ENCODE measurements at places on chromosomes 5 and 9. TPM values are rescaled to one million over a fixed set of nuclear protein-coding genes. Genes with fewer than 3 reads are reported as not detected.

GRCh38 chr9:35907711-35908503 lies 1.4 kb upstream of the SPAAR start:
- peak overlapping the region; percentile 97 for H3K27ac ChIP-seq
- peak overlapping the region; percentile 47 for H3K4me3 ChIP-seq
- H3K27me3 ChIP-seq = no peaks in the 10 kb centered on the region
- no peaks in the 10 kb centered on the region for H3K36me3 ChIP-seq
- peak; percentile 75 for DNase-seq
- H3K4me1 ChIP-seq = peaks cover 69% of the 10 kb centered on the region

Gene KCNN2
- 0.20 TPM for total RNA-seq

- H3K27me3 ChIP-seq = no peaks in the 10 kb centered on the region
- H3K4me3 ChIP-seq = no peak overlapping the region
- H3K36me3 ChIP-seq = peaks cover 29% of the 10 kb centered on the region
- no peak for DNase-seq
- H3K27ac ChIP-seq = no peak overlapping the region
- no peaks in the 10 kb centered on the region for H3K4me1 ChIP-seq
These were observed 86.3 kb downstream of the UBE2R2 start for GRCh38 chr9:33903157-33903780.

GRCh38 chr5:370311-370958 lies 48.9 kb downstream of the AHRR start:
- DNase-seq = no peak
- H3K27me3 ChIP-seq = no peaks in the 10 kb centered on the region
- no peak overlapping the region for H3K4me3 ChIP-seq
- no peaks in the 10 kb centered on the region for H3K36me3 ChIP-seq
- H3K4me1 ChIP-seq = no peaks in the 10 kb centered on the region

- H3K4me1 ChIP-seq = no peaks in the 10 kb centered on the region
- no peaks in the 10 kb centered on the region for H3K27me3 ChIP-seq
- no peak for DNase-seq
- H3K27ac ChIP-seq = peak overlapping the region; percentile 75
- H3K4me3 ChIP-seq = no peak overlapping the region
These were observed 109.2 kb downstream of the FBXL7 start for GRCh38 chr5:15609076-15609725.

- no peak overlapping the region for H3K27ac ChIP-seq
- no peaks in the 10 kb centered on the region for H3K36me3 ChIP-seq
- H3K27me3 ChIP-seq = no peaks in the 10 kb centered on the region
These were observed 656.5 kb downstream of the TLE1 start for GRCh38 chr9:81032831-81033230.

- H3K4me1 ChIP-seq = peaks cover 8% of the 10 kb centered on the region
- no peaks in the 10 kb centered on the region for H3K36me3 ChIP-seq
- no peak overlapping the region for H3K4me3 ChIP-seq
- no peaks in the 10 kb centered on the region for H3K27me3 ChIP-seq
These were observed 73.9 kb downstream of the ACTBL2 start for GRCh38 chr5:57408714-57409113.

Gene NIM1K
- 2.0 TPM for total RNA-seq

- no peaks in the 10 kb centered on the region for H3K27me3 ChIP-seq
- no peaks in the 10 kb centered on the region for H3K4me1 ChIP-seq
- DNase-seq = no peak
- H3K36me3 ChIP-seq = no peaks in the 10 kb centered on the region
- no peak overlapping the region for H3K27ac ChIP-seq
These were observed 104.5 kb downstream of the STK32A start for GRCh38 chr5:147339313-147339712.

GRCh38 chr5:59569608-59570334 lies 323.8 kb downstream of the PDE4D start:
- no peak for DNase-seq
- H3K27ac ChIP-seq = no peak overlapping the region
- H3K36me3 ChIP-seq = no peaks in the 10 kb centered on the region
- no peaks in the 10 kb centered on the region for H3K27me3 ChIP-seq

GRCh38 chr9:34988218-34989002 lies 1.1 kb upstream of the DNAJB5 start:
- peak overlapping the region; percentile 71 for H3K4me3 ChIP-seq
- H3K27ac ChIP-seq = peak overlapping the region; percentile 80
- no peaks in the 10 kb centered on the region for H3K27me3 ChIP-seq
- H3K36me3 ChIP-seq = no peaks in the 10 kb centered on the region

Gene PLCXD3
- 2.1 TPM for total RNA-seq

DNA sequence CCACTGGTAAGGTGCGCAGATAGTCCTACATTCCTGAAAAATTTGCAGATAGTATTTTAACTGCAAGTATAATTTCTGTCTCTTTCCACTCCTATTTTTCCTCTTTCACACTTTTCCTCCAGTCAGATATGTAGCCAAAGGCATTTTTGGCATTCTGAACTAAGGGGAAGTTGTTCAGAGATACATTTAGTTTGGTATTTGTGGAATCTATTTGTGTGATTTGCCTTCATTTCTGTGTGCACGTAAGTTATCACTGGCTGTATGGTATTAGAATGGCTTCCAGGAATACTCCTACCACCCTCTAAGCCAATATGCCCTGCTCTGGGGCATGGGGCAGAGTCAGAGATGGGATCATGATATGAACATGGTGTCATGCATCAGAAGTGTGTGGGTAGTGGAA lies 45.8 kb upstream of the GRAMD2B start:
- no peak overlapping the region for H3K4me3 ChIP-seq
- H3K27ac ChIP-seq = no peak overlapping the region
- H3K27me3 ChIP-seq = no peaks in the 10 kb centered on the region
- no peaks in the 10 kb centered on the region for H3K4me1 ChIP-seq
- no peaks in the 10 kb centered on the region for H3K36me3 ChIP-seq

GRCh38 chr9:8179381-8180053 lies 379.9 kb upstream of the DMAC1 start:
- no peaks in the 10 kb centered on the region for H3K4me1 ChIP-seq
- no peak overlapping the region for H3K27ac ChIP-seq
- H3K4me3 ChIP-seq = no peak overlapping the region
- H3K36me3 ChIP-seq = no peaks in the 10 kb centered on the region
- no peaks in the 10 kb centered on the region for H3K27me3 ChIP-seq

DNA sequence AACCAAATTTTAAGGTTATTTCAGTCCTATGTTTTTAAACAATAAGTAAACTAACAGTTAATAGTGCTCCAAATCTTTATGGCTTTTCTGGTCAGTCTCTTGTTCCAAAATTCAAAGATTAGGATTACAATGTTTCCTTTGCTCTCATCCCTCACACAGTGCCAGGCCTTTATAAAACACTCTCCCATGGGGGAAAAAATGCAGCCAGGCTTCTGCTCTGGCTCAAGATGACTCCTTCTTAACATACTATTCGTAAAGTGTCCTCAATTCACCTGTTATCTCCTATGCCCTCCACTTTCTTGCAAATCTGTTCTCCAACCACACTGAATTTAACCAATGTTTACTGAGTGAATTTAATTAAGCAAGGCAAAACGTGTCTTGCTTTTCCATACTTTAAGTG lies 1.4 kb downstream of the CEP120 start:
- H3K4me3 ChIP-seq = peak overlapping the region; percentile 86
- H3K27ac ChIP-seq = peak overlapping the region; percentile 89
- peaks cover 17% of the 10 kb centered on the region for H3K4me1 ChIP-seq
- no peaks in the 10 kb centered on the region for H3K27me3 ChIP-seq

GRCh38 chr9:36964791-36965190 lies 69.3 kb downstream of the PAX5 start:
- H3K27ac ChIP-seq = no peak overlapping the region
- no peaks in the 10 kb centered on the region for H3K4me1 ChIP-seq
- DNase-seq = no peak
- no peaks in the 10 kb centered on the region for H3K36me3 ChIP-seq

DNA sequence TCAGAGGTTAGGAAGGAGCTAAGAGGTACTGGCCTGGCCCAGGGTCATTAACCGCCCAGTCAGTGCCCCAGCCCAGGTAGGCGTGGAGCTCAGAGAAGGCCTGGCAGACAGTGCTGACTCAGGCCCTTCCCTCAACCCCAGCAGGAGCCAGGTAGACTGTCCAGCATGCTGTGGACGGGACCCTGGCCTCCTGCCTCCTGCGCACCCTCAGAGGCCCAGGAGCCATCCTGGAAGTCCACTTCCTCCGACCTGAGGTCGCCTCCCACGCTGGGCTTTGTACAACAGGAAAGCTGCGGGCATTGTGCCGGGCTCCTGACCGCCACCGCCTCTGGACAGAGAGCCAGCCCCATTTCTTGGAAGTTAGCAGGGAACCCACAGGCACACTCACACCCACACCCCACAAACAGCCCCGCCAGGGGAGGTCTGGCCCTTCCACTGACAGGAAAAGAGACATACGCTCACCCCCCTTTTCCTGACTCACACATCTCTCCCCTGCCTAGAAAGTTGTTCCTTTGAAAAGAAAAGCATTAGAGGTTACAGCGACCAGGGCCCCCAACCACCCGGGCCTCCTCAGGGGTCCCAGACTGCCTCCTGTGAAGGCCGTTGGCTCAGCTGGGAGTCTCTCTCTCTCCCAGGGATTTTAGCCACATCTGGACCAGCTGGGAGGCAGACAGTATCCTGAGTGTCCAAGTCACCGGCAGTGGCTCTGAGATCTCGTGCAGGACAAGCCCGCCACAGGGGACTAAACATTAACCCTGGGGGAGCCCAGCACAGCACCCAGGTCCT lies 7.7 kb downstream of the RALGDS start:
- H3K4me3 ChIP-seq = no peak overlapping the region
- peaks cover 39% of the 10 kb centered on the region for H3K36me3 ChIP-seq
- H3K27ac ChIP-seq = peak overlapping the region; percentile 75
- peaks cover 70% of the 10 kb centered on the region for H3K4me1 ChIP-seq
- H3K27me3 ChIP-seq = no peaks in the 10 kb centered on the region

Gene BTNL8
- not detected for total RNA-seq

Gene MYO10
- 30.6 TPM for total RNA-seq

Gene KIF4B
- not detected for total RNA-seq

Gene PCDHGB2
- total RNA-seq = 9.2 TPM

- peak overlapping the region; percentile 56 for H3K27ac ChIP-seq
- no peaks in the 10 kb centered on the region for H3K36me3 ChIP-seq
- no peaks in the 10 kb centered on the region for H3K27me3 ChIP-seq
These were observed 24.6 kb downstream of the PIK3R1 start for GRCh38 chr5:68240202-68240601.

- no peak overlapping the region for H3K4me3 ChIP-seq
- H3K27me3 ChIP-seq = no peaks in the 10 kb centered on the region
These were observed 51.6 kb upstream of the DPYSL3 start for GRCh38 chr5:147561435-147561834.

GRCh38 chr9:93673021-93673838 lies 96.8 kb downstream of the PHF2 start:
- no peak overlapping the region for H3K27ac ChIP-seq
- peaks cover 4% of the 10 kb centered on the region for H3K36me3 ChIP-seq
- H3K4me1 ChIP-seq = no peaks in the 10 kb centered on the region
- no peak for DNase-seq
- H3K4me3 ChIP-seq = no peak overlapping the region
- no peaks in the 10 kb centered on the region for H3K27me3 ChIP-seq

GRCh38 chr5:176190886-176191755 lies 47.1 kb upstream of the SIMC1 start:
- H3K4me3 ChIP-seq = no peak overlapping the region
- no peak overlapping the region for H3K27ac ChIP-seq
- H3K36me3 ChIP-seq = no peaks in the 10 kb centered on the region
- DNase-seq = no peak
- peaks cover 16% of the 10 kb centered on the region for H3K27me3 ChIP-seq
- H3K4me1 ChIP-seq = no peaks in the 10 kb centered on the region

DNA sequence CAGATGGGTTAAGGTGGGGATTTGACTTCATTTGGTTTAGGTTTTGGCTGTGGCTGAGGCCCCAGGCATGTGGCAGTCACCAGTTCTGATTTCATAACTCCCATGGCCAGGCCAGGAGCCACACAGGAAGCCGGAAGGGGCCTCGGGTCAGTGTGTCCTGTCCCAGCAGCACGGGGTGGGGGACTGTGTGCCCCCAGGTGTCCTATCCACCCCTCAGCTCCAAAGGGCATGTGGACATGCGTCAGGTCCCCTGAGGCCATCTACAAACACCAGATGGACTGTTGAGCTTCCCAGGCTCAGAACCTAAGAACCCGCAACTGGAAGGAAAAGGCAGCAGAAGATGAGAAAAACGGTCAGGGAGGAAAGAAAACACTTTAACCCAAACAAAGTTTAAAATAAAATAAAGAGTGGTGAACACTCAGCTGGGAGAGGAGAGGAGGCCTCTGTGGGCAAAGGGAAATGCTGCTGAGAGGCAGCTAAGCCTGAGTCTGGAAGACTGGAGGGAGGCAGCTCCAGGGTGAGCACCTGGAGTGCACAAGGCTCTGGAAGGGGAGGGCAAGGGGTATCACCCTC lies 260.8 kb downstream of the AUH start:
- no peaks in the 10 kb centered on the region for H3K36me3 ChIP-seq
- H3K4me1 ChIP-seq = peaks cover 24% of the 10 kb centered on the region
- DNase-seq = peak; percentile 65
- no peaks in the 10 kb centered on the region for H3K27me3 ChIP-seq
- H3K4me3 ChIP-seq = no peak overlapping the region
- peak overlapping the region; percentile 82 for H3K27ac ChIP-seq

DNA sequence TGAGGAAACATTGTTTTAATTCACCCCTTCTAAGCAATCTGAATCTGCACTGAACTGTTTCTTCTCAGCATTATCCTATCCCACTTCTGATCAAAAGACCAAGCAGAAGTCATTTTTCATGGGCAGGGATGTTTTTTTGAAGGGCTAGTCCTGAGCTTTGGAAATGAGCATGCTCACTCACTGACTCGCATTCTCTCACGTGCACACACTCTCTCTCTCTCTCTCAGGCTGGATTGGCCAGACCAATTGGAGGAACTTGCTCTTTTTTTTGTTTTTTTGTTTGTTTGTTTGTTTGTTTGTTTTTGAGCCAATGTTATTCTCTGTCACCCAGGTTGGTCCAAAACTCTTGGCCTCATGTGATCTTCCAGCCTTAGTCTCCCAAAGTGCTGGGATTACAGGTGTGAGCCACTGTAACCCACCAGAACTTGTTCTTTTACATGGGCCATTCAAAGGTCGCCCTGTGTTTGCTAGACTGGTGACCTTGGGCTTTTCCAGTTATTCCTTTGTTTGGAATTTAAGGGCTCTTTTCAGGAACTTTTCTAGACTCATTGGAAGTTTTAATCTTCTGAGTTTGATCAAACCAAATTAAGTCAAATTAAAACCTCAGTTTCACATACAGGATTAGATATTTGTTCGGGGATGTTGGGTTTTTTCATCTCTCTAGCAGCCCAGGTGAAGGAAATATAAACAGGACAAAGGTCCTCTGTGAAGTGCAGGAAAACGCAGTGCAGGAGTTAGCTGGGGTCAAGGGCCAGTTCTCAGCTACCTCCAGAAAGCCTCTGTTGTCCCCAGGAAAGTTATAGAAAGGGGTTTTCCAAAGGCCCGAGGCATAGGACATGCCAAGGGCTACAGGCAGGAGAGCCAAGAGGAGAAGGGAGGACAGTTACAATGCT lies 13.1 kb downstream of the FAXDC2 start:
- no peak overlapping the region for H3K4me3 ChIP-seq
- no peaks in the 10 kb centered on the region for H3K27me3 ChIP-seq
- peak overlapping the region; percentile 79 for H3K27ac ChIP-seq
- H3K4me1 ChIP-seq = no peaks in the 10 kb centered on the region
- no peaks in the 10 kb centered on the region for H3K36me3 ChIP-seq

- no peak overlapping the region for H3K4me3 ChIP-seq
- DNase-seq = no peak
- no peaks in the 10 kb centered on the region for H3K36me3 ChIP-seq
- peaks cover 4% of the 10 kb centered on the region for H3K4me1 ChIP-seq
- no peak overlapping the region for H3K27ac ChIP-seq
These were observed 80.3 kb upstream of the PHYKPL start for GRCh38 chr5:178312880-178313282.

Measured in tibial nerve (tissue), 4 donors.